ENCODE measurements at places on chromosomes 1 and 21.

DNA sequence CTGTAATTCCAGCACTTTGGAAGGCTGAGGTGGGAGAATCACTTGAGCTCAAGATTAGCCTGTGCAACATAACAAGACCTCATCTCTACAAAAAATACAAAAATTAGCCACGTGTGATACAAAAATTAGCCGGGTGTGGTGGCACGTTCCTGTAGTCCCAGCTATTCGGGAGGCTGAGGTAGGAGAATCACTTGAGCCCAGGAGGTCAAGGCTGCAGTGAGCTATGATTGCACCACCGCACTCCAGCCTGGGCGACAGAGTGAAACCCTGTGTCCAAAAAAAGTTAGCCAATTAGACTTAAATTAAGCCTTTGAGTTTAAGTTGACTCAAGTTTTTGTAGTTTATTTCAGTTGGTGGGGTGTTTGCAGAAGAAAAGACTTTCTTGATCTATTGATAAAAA, 11.8 kb downstream of the CXADR start:
- no peak for DNase-seq

DNA sequence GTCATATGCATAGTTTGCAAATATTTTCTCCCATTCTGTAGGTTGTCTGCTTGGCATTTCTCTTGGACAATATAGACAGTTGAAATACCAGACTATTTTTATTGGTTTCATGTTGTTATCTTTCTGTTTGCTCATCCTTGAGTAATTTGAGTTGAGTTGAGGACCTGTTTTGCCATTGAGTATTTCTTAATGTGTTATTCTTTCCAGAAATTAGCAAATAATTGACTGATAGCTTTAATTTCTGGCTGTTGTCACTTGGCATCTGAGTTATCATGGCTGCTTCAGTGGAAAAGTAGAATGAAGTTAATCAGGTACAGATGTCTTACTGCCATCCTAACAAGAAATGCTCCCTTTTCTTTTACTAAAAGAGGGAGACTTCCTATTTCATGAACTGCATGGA, 264.8 kb upstream of the DUSP10 start:
- DNase-seq, result no peak

DNA sequence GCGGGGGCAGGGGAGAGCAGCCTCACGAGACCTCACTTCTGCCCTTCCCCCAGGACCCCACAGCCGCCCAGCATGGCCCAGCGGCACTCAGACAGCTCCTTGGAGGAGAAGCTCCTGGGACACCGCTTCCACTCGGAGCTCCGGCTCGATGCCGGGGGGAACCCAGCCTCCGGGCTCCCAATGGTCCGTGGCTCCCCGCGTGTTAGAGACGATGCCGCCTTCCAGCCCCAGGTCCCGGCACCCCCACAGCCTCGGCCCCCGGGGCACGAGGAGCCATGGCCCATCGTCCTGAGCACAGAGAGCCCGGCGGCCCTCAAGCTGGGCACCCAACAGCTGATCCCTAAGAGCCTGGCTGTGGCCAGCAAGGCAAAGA, 8.5 kb downstream of the ARHGEF16 start:
- no peak for DNase-seq

GRCh38 chr1:8396786-8397406, 79.0 kb downstream of the SLC45A1 start:
- DNase-seq, result no peak

- DNase-seq, result no peak
Observed at GRCh38 chr1:112929979-112930378, 26.0 kb downstream of the SLC16A1 start.

DNA sequence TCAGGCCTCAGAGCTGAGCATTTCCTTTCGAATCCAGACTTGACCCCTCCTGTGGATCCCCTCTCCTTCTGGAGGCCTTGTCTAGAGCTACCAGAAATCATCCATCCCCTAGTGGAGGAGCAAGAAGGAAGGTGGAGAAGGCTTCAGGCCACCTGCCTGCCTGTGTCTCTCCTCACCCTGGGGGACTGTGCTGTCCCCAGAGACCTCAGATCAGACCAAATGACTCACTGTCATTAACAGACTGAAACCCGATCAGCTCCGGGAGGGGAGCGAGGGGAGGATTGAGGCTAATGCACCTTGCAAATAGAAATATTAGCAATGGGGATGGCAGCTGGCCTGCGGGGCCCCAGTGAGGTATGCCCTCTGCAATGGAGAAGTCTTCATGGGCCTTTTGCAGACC, 2.1 kb downstream of the MYBPH start:
- DNase-seq, result peak; percentile 7

GRCh38 chr1:88463401-88463985, 220.6 kb upstream of the PKN2 start:
- DNase-seq, result no peak

DNA sequence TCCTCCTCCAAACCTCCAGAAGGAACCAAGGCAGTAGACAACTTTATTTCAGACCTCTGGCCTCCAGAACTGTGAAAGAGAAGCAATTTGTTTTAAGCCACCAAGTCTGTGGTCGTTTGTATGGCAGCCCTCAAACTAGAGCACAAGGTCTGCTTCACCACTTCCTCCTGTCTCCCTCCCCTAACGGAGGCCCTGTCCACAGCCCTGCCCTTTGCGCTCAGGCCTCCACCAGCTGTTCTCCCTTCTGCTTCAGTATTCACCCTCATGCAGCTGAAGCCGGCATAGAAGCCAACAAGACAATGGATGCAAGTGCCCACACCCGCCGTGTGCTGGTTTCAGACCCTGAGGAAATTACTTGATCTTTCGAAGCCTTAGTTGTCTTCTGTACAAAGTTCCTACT, 364.1 kb downstream of the HHAT start:
- no peak for DNase-seq

DNA sequence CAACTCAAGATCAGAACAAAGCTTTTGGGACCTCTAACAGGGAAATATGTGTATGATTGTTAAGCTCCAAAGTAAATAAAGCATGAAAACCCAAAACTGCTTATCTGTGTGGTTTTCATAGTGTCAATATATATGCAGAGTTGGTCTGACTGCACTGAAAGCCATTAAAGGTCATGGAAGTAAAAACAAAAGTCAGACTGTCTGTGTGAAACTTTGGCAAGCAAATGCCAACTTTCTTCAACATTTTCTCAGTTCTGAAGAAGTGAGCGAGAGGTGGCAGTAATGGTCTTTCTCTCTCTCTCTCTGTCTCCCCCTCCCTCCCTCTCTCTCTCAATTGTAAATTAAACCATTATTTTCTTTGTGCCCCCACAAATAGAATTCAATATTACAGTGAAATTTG, 100.1 kb upstream of the S1PR1 start:
- DNase-seq, result no peak

DNA sequence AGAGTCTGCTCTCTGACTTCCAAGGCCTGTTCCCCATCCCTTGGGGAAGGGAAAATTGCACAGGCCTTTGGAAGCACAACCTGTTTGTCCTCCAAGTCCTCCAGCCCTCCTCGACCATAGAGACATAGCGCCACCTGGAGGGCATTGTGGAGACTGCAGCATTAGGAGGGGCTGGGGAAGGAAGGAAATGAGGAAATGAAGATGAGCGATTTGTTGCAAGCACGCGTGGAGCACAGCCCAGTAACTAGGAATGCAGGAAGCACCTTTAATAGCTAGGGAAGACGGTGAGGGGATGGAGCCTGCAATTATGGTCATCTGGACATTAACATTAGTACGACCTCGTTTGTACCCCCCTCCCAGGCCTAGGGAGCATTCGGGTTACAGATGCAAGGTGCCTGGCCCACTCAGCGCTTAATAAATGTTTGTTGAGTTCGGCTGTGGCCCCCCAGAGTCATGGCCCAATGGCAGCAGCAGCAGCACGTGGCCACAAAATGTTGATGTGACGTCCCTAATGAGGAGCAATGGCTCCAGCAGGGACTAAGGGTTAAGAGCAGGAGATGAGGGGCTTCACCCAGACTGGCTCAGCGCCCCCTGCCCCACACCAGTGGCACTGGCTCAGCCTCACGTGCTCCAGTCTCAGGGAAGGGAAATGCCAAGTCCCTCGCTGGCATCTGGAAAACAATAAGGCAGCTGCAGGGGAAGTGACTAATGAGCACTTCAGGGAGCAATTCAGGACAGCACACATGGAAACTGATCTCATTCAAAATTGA, 8.0 kb upstream of the CAMK2N1 start:
- DNase-seq, result peak; percentile 64

DNA sequence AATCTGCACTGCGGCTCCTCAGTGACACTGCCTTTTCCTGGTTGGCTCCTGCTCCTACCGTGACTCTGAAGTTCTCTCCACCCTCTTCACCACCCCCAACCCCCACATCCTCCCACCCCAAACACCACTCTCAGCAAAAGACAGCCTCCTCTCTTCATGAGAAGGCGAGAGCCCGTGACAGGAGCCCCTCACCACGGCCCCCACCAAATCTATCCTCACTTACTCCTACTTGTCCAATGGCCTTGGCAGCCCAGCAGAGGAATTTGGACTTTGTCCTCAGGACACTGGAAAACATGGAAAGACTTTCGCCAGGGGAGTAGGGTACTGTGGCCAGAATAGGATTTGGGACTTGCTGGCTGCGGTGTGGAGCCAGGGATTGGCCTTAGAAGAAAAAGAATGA, 6.9 kb downstream of the TMEM125 start:
- DNase-seq, result no peak

DNA sequence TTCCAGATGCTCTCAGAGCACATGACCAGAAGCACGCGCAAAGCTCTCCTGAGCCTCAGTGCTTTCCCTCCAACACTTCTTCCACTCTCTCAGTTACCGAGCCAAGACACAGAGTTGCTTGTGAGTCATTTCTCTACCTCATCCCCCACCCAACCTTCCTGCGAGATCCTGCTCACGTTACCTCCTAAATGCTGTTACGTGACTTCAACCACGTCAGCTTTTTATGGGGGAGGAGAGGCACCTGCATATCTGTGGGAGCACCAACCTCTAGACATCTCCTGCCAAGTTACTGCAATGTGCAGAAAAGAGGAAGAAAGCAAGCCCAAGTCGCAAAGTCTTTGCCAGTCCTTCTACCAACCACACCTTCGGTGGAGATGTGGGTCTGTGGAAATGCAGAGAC, 27.2 kb upstream of the ERG start:
- no peak for DNase-seq

DNA sequence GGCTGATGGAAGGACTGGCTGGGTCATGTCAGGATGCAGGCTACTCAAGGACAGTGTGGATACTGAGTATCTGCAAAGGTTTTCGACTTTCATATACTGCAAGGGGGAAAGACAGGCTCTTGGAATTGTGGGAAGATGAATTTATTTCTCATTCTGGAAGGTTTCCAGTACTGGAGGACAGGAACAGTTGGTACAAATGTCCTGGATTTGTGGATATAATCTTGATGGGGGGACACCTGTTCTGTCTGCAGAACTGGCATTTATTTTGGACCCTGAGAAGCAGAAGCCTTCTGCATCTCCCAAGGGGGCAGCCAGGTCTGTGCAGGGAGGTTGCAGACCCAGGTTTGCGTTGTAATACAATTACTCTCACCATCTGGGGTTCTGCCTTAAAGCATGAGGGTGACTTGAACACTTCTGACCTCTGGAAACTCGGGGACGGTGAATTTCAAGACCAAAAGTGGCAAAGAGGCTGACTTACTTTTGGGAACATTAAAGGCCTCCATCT, 65.8 kb downstream of the NOS1AP start:
- no peak for DNase-seq

GRCh38 chr1:38644092-38644491, 215.5 kb downstream of the RRAGC start:
- no peak for DNase-seq

- DNase-seq, result no peak
Observed at GRCh38 chr1:211521102-211521815, 29.3 kb upstream of the RD3 start.
